ENCODE measurements at places on chromosomes 1 and 21. TPM values are rescaled to one million over a fixed set of nuclear protein-coding genes. Genes with fewer than 3 reads are reported as not detected.
A peak's percentile ranks its signal among the peaks of the same experiment; 100 is the strongest.

The PLA2G2D gene
- 0.08 TPM for polyA plus RNA-seq

The MCOLN3 gene
- polyA plus RNA-seq: 9.4 TPM

The C1QA gene
- polyA plus RNA-seq: 9.1 TPM

The LZIC gene
- polyA plus RNA-seq: 73.3 TPM

The SPRR2E gene
- not detected for polyA plus RNA-seq

DNA sequence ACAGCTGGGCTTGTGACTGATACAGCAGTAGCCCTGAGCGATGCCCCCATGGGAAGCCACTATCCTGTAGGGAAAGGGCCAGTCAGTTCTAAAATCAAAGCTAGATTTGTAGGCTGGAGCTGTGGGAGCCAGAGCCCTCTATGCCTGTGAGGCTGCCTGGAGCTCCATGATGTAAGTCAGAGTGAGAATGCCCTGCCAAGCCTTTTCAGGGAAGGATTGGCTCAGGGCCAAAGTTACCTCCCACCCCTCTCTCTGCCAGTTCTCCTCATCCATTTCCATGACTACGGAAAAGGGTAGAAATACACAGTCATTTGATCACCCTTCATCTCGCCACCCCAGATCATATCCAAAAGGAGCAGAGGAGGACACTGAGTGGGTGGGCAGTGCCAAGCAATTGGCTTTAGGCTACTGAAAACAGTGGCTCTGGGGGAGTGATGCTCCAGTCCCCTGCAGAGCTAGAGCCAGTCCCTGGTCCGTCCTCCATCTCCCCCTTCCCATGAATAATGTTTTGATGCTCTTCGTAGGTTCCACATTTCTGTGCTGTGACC is 59.5 kb upstream of the KCNA3 start:
- DNase-seq: no peak

DNA sequence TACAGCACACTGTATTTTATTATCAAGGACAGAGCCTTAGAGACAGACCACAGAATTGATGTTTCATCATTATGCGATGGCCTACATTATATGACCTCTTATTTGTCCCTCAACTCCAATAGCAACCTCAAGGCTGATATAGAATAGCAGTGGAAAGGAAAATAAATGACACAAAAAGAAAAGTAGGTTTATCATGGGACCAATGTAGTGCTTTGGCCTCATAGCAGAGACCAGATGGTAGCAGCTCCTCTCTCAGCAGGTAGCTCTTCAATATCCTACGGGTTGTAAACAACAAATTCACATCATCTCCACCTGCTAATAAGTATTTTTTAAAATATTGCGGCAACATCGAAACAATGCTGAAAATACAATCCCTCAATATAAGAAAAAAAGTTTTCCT is 25.2 kb downstream of the ANP32E start:
- no peak for DNase-seq

- DNase-seq: peak; percentile 60
Measured at GRCh38 chr1:209583408-209583807, at the start of gene CAMK1G. CAMK1G (plus strand) TSS chr1:209583714; CDS start chr1:209594984, 11,270 bp downstream.
